Retina (tissue), 1 donor: ENCODE measurements at places on chromosomes 11 and 22.

- DNase-seq = no peak
Measured at GRCh38 chr22:49404020-49404419, 423.7 kb downstream of the BRD1 start.

DNA sequence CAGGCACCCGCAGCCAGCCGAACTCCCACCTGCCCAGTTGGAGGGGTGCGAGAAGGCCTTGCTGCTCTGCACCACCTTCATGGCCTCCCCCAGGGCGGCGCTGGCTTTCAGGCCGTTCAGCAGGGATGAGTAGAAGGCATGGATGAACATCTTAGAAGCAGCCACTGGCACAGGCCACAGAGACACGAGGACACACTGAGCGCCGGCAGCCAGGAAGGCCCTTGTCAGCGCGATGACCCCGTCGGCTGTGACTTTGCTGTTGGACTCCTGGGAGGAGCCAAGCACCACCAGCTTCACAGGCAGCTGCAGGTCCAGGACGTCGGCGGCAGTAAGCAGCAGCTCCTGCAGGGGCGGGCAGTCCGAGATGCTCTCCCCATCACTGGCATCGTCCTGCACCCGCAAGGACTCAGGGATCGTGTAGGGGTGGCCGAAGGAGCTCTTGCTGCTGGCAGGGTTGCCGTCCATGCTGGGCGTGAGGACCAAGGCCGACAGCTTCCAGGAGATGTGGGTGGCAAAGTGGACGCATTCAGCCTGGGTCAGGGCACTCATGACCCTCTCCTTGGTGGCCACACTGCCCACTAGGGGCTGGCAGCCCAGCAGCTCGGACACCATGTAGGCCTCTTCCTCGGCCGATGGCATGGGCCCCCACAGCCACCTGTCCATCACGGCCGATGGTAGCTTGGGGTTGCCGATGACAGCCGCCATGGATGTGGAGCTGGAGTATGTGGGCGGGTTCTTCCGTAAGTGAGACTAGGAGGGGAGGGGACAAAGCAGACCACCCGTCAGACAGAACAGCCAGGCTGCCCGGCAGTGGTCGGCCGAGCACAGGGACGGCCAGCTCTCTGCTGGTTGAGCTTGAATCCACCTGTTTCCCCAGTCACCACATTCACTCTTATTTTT is 79.7 kb upstream of the PITPNB start:
- no peak for DNase-seq

DNA sequence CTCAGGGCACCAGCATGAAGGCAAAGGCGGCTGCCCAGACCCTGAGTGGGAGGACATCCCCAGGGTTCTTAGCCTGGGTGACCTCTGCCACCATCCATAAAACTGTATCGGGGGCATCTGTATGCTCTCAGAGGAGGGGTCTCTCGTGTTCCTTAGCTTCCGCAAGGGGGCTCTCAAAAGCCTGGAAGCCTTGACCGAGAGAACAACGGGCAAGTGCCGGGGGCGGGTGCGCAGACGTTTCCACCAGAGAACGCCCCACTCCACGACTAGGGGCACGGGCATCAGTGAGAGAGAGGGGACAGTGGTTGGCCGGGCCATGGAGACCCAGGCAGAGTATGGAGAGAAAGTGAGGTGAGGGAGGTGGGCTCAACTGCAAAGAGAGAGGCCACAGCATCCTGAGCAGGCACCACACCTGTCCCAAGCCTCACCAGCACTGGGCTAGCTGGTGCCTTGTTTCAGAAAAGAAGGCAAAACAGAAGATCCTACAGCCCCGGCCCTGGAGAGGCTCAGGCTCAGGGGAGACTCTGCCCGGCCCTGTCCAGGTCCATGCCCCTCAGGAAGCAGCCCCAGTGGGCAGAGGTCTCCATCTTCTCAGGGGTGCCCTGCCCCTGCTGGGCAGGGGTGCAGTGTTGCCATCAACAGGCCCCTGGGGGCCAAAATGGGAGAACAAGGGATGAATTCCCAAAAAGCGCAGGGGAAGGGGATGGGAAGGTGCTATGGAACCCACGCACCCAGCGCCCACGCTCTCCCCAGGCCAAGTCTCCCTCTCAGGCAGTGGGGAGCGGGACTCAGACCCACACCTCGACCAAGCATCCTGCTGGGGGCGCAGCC is 5.9 kb downstream of the TSPAN32 start:
- no peak for DNase-seq

- peak; percentile 20 for DNase-seq
Measured at GRCh38 chr22:35352214-35353111, 28.4 kb upstream of the HMOX1 start.

DNA sequence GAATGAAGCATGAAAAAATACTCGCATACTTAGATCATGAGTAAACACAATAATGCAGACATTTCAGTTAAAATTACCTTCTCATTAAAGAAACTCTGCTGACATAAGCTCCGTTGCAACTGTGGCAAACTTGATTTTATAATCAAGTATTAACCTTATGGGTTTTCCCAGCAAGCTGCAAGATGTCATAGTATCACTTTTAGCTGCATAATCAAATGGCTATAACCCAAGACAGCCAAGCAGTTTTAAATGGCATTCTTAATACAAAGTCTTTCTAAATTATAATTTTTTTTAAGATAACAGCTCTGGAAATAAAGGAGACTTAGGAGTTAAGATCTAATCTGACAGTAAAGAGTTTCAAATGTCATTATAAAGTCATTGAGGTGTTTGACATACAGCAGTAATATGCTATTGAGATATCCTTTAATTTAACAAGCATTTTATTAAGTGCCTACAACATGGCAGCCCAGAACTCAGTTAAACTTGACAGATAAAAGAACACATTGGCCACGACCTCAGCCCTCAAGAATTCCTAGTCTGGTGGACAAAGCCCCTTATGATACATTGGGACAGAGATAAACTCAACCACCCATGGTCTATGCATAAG is 163.1 kb upstream of the FAT3 start:
- DNase-seq = no peak

DNA sequence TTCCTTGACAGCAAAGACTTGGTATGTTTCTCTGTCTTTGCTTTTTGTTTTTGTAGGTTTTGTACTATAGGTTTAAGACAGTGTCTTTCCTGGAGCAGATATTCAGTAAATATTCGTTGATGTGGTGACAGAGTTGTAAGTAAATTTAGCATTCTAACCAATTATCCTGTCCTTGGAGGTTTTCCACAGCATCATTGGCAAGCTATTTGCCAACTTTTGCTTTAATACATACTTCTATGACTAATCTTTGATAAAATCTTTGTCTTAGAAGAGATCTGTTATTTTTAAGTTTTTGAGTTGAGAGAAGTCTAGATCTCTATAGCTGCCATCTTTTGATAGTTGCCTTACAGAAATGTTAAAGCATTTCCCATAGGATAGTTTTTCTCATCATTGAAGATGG is 3.8 kb downstream of the USP47 start:
- DNase-seq = no peak

- DNase-seq = no peak
Measured at GRCh38 chr11:122851366-122851966, 13.2 kb downstream of the CRTAM start.

DNA sequence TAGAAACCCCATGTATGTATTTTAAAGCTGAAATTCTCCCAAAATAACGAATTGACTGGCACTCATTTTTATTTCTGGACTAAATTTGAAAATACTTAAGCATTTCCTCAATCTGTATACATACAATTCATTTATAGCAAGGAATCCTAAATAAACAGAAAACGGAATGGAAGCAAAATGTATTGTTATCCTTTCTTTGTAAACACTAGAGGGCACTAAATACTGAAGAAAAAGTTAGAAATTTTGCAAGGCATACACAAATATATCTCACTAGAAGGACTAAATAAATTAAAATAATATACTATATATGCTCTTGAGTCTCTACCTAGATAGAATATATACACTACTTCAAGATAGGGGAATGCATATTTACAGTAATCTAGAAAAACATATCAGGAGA is 23.1 kb upstream of the ANO5 start:
- DNase-seq = no peak

DNA sequence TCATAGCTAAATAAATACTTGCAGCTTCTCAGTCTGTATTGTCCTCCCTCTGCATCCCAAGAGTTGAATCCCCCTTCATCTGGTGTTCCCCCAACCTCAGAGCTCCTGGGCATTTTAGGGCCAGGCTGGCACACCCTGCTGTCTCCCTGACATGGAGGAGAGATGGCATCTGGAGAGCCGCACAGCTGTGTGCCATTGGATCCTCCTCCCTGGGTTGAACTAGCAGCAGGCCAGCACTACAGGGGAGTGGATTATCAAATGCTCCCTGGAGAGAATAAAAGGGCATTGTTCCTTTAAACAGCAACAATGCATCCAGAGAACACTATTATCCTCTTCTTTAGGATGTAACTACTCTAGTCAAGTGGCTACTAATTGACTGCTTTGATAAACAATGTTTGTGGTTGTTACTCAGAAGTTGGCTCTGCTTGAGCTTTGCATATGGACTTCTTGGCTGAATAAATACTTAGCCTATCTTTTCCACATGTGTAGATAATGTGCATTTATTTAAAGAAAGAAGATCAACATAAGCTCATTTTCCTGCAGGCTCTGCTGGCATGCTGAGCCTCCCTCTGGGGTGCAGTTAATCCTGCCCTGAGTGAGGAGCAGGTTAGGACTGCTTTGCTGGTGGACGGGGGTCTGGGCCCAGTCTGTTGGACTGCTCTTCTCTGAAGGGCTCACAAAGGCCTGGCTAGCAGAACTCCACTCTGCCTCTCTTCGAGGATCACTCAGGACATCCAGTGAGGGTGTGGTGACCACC is 897.2 kb downstream of the TBC1D22A start:
- no peak for DNase-seq

DNA sequence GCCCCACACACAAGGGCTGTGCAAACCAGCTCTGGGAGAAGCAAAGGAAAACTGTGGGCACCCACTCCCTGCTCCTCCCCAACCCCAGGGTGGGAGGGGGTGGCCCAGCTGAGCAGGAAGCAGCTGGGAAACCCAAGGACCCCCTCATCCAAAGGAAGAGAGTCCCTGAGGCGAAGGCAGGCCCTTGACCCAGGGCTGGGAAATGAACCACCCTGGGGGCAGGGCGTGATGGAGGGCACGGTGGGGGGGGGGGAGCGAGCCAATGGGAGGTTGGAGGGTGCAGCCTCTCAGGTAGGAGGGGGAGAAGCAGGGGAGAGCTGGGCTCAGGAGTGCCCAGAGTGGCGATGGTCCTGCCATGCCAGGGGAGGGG is 16.8 kb downstream of the SCN4B start:
- no peak for DNase-seq

DNA sequence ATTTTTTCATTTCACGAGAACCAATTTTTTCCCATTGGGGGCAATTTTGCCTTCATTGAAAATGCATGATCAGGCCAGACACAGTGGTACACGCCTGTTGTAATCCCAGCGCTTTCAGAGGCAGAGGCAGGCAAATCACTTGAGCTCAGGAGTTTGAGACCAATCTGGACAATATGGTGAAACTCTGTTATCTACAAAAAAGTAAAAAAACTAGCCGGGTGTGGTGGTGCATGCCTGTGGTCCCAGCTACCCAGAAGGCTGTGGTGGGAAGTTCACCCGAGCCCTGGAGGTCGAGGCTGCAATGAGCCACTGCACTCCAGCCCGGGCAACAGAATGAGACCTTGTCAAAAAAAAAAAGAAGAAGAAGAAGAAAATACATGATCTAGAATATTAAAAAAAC is 19.2 kb upstream of the UPK3A start:
- DNase-seq = no peak

DNA sequence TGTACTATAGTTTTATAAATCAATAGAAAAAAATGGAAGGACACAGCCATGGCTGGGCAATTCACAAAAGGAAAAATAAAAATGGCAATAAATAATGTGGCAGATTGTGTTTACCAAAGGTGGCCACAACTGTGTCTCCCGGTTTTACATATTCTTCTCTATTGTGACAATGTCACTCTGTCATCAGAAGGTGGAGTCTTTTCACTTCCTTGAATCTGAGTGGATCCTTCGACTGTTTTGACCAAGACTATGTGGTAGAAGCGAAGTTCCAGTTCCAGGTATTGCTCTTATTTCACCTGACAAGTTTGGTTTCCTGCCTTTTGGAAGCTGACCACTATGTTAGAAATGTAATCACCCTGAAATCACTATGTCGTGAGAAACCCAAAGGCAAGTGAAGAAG is 31.0 kb upstream of the HSD17B12 start:
- no peak for DNase-seq

DNA sequence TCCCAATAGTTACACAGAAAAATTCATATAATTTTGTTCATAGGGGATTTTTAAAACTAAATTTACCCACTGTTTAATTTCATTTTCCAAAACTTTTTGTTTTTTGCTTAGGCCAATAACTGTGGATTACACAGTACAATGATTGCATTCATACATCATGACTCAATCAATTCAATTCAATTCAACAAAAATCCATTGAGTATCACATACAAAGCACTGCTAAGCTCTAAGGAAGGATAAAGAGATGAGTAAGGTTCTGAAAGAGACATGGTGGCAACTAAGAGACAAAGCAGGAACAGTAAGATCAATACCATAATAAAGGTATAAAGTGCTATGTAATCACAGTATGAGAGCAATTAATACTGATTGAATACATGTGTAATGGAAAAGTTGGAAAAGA is 9.4 kb upstream of the LAYN start:
- no peak for DNase-seq

GRCh38 chr11:11626128-11626527 is 4.3 kb upstream of the GALNT18 start:
- no peak for DNase-seq

GRCh38 chr22:30288419-30289140 is 725 bp downstream of the CASTOR1 start:
- DNase-seq = no peak

DNA sequence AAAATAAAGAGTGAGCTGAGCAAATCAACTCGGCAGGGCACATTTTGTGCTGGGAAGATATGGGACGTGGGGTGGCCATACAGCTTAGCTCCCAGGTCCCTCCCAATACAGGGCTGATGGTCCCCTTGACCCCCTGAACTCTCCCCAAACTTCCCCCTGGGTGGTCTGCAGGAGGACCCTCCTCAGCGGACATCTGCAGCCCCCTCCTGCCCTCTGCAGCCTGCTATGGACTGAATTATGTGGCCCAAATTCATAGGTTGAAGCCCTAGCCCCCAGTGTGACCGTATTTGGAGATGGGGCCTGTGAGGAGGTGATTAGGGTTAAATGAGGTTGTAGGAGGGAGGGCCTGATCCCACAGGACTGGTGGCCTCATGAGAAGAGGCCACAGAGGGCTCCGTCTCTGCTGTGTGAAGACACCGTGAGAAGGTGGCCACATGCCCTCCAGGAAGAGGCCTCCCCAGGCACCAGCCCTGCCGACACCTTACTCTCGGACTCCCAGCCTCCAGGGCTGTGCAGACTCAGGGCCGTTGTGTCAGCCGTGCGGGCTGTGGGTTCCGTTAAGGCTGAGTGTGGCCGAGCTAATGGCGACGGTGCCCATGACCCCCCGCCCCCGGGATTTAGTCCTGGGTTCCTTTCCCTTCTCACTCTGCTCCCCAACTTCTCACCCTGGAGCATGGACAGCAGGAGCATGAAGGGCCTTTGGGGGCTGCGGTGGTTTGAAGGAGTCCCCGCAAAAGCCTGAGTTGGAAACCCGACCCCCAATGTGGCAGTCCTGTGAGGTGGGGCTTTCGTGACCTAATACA is 1042.8 kb downstream of the BRD1 start:
- no peak for DNase-seq

DNA sequence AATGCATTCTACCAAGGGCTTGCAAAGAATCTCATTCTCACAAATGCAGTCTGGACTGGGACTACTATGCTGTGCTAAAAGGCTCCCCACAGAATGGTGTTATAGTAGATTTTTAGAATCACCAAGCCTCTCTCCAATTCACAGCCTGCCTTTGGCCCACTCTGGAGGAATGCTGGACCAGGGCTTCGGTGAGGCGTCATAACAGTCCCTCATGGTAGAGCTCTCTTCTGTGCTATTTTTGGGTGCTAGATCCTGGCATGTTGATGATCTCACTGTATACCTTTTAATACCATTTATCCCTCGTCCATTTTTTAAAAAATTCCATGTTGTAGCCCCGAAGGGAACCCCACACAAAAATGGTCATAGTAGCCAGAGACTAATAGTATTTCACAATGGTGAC is 17.6 kb downstream of the MAP6 start:
- no peak for DNase-seq
